ENCODE measurements at places on chromosomes 13 and 19.

GRCh38 chr13:73169971-73170370 is 111.2 kb downstream of the KLF5 start:
- DNase-seq = no peak

DNA sequence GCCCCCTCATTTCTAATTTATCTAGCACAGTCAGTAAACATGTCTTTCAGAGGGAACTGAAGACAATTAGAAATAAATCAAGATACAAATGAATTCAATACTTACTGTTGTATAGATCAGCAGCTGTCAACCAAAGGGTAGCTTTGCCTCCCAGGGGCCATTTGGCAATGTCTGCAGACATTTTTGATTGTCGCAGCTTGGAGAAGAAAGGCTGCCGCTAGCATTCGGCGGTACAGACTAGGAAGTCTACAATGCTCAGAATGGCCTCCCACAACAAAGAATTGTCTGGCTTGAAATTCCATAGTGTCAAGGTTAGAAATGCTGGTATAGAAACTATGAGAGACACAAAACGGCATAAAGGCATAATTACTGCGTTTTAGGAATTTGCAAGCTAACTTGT is 91.6 kb downstream of the RGCC start:
- DNase-seq = no peak

DNA sequence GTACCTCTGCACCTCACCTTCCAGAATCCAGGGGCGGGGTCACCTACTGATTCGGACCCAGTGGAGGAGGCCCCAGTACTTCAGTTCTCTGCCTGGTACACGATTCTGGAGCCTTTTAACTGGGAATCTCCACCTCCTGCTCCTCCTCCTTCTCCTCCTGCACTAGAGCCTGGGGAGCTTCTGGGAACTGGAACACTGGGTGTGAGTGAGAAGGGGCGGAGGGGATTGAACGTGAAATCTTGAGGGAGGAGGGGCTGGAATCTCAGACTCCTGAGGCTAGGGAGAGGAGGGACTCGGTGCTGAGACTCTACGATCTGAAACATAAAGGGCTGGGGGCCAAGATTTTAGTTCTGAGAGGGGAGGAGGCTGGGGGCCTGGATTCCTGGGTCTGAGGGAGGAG is at the start of gene KLK8:
TSS of gene KLK8 (minus strand) at position 90 of the 400 bp plus-strand sequence. CDS start 437 bp downstream, outside the sequence.
- no peak for DNase-seq

DNA sequence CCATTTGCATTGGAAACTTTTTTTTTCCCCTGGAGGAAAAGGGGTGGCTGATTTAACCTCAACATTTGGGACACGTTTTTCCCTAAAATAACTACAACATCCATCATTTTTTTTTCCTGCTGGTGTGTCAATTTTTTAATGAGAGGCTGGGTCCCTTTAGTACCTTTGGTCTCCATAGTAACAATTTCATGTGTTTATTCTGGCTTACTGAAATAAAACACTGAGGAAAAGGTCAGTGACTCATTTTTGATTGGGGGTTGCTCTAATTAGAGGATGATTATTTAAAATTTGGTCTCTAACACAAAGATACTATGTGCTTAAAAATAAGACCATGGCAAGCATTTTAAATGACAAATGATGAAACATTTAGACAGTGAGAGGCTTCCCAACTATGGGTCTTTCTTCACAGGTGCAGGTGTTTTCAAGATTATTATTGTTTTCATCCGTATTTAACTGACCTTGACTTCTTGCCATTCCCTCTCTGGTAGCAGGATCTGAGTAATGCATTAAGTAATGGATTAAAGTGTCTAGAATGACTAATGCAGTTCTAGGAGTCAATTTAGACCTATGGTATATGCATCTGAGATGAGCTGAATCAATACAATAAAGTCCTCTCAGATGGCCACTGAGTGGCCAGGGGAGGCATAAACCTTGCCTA is 406.4 kb downstream of the KCNRG start:
- no peak for DNase-seq

DNA sequence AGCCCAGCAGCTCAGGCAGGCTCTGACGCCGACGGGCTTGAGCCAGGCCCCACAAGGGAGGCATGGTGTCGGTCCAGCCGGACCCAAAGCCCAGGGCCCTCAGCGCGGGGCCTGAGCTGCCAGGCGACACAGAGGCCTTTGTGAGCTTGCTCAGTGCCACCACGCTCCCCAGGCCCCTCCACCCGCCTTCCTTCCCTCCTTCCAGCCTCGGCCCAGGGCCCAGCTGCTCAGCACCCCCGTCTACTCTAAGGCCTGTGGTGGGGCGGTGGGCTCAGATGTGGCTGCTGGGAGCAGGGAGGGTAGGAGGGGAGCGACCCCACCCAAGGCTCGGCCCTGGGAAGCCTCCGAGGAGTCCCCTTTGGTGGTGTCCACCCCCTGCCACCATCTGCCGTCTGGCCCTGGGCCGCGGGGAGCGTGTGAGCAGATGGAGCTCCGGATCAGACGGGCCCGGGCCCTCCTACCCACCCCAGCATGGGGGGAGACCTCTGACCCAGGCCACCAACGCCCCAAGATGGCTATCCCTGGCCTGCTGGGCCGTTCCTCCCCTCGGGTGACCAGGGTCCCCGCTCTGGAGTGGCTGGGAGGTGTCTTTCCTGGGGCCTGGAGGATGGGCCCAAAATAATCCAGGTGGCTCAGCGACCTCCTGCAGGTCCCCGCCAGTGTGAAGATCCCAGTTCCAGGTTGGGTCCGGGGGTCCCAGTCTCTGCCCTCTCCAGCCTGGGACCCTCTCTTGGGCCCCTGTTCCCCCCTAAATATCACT is 7.8 kb downstream of the ZBTB7A start:
- no peak for DNase-seq

GRCh38 chr19:33143897-33144405 is 12.0 kb downstream of the WDR88 start:
- DNase-seq = no peak

- no peak for DNase-seq
Observed at GRCh38 chr19:13339869-13340268, 166.4 kb downstream of the CACNA1A start.

GRCh38 chr19:52734331-52734892 is 432 bp downstream of the ZNF611 start:
- no peak for DNase-seq
